ENCODE measurements at places on chromosomes 13 and 19.

- DNase-seq: no peak
These were observed 1108.8 kb upstream of the PCDH20 start for GRCh38 chr13:62524498-62524897.

DNA sequence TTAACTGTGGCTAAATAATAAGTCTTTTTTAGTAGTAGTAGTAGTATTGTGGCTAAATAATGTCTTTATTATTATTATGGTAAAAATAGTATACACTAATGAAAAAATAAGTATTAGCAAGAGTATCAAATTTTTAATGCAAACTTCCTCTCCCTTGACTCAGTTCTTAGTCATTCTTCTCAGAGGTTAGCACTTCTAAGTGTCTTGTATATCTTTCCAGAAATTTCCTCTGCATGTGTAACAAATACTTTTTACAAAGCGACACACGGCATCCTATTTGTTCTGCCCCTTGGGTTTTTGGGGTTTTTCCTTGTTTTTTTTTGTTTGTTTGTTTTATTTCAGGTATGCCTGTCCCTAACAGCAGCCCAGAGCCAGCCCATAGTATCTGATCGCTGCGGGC, 20.9 kb downstream of the SIN3B start:
- DNase-seq: no peak

GRCh38 chr19:907183-907853, 5.7 kb downstream of the R3HDM4 start:
- no peak for DNase-seq

DNA sequence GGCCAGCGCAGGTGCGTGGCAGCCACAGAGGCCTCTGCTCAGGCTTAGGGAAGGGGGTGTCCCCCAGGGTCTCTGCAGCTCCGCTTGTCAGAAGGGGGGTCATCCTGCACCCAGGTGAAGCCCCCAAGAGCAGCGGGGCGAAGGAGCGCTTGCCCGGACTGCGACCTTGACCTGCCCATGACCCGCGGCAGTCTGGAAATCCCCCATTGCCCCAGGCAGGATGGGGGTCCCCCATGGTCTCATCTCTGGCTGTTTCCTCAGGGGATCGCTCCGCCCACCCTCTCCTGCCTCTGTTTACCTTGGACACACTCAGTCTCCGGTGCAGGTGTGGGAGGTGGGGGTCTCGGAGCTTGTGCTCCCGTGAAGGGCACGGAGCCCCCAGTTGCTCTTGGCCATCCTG, 82.7 kb downstream of the KDM4B start:
- no peak for DNase-seq

GRCh38 chr13:40385858-40386180, 280.6 kb downstream of the FOXO1 start:
- no peak for DNase-seq

GRCh38 chr13:90510319-90510718, 837.2 kb upstream of the MIR17HG start:
- DNase-seq: no peak

GRCh38 chr19:43651758-43652545, 12.3 kb upstream of the CADM4 start:
- no peak for DNase-seq

GRCh38 chr13:61387694-61388093, 28.0 kb downstream of the PCDH20 start:
- no peak for DNase-seq

DNA sequence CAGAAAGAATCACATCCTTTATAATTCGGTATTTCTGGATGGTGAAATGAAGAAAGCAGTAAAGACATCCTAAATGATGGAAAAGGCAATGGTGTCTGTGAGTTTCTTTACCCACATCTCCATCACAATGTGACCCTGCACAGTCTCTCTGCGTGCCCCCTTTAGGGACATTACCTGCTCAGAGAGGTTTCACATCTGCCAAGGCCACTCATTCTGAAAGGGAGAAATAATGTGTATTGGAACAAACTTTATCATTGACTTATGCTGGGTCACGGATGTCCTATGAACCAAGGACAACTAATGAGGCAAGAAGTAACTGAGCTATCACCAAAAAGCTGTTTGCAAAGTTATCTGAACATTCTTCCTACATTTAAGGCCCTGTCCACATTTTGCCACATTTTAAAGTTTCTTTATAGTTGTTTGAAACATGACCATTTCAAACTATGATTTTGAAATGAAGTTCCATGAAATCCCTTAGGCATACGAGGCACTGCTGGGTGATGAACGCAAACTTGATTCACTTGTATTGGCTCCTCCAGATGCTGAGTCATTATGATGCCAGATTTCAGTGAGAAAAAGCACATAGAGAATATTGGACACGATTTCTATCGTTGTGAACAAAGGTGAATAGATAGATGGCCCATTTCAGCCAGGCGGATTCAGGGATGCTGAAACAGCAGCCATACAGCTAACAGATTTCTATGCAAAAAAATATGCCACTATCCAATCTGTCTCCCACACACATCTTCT, 63.5 kb upstream of the HMGB1 start:
- no peak for DNase-seq

DNA sequence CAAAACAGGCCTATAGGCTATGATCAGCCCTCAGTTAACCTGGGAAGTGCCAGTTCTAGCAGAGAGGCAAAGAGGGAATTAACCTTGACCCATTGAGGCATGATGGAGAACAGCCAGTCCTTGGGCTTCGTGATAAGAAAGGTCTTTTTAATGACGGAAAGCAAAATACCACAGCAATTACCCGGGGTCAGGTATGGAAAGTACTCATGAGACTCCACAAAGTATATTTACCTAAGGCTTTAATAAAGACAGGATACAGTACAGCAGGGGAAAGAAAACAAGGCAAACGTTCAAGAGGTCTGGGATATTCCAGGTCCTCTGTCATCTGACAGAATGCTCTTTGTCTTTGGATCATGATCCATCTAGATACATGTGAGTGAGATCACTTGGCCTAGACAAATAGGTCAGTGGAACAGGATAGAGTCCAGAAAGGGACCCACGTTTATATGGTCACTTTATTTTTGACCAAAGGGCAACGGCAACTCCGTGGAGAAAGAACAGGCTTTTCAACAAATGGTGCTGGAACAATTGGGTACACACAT, 52.2 kb downstream of the WDFY2 start:
- DNase-seq: no peak

GRCh38 chr13:40016953-40017660, 361.6 kb downstream of the COG6 start:
- no peak for DNase-seq

DNA sequence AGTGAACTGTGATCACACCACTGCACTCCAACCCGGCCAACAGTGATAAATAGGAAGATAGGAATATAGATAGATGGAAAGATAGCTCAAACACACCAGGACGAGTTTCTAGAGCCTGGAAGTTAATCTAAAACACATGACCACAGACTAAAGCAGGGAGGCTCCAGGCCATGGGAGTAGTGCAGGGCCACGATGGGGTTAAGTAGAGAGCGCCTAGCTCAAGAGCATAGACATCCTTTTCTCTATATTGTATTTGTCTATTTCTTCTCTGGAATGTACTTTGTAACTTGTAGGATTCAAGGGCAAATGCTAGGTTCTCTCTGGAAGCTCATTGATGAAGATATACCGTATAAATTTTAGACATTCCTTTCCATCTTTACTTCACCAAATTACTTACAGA, 69.6 kb downstream of the ZAR1L start:
- DNase-seq: no peak

- DNase-seq: no peak
These were observed 40.6 kb downstream of the SUGP2 start for GRCh38 chr19:18992696-18993095.

DNA sequence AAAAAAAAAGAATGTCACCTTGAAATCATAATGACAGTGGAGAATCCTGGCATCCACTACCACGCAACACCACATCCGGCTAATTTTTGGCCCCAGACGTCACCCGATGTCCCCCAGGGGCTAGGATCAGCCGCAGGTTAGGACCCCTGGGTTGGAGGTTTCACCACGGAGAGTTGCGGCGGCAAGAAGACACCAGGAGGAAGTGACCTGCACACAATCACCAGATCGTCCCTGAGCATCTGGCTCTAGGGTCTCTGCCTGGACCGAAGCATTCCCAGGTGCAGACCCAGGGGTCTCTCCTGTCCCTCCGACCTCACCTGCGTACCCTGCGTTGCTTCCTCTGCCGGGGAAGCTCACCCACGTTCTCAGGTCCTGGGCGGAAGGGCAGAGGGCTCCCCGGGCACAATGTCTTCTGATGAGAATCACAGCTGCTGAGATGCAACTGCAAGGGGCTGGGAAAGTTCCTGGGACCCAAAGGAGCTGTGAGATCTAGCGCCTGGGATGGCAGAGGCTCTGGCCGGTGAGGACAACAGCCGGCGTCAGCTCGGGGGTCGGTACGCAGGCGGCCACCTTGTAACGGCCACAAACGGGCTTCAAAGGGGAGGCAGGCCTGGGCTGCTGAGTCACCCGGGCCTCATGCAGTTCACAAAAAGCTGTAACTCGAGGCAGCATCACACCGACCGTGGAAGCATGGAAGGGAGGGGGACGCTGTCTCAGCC, 111.2 kb downstream of the GADD45B start:
- DNase-seq: no peak

GRCh38 chr19:4042731-4043082, 24.0 kb downstream of the ZBTB7A start:
- no peak for DNase-seq

DNA sequence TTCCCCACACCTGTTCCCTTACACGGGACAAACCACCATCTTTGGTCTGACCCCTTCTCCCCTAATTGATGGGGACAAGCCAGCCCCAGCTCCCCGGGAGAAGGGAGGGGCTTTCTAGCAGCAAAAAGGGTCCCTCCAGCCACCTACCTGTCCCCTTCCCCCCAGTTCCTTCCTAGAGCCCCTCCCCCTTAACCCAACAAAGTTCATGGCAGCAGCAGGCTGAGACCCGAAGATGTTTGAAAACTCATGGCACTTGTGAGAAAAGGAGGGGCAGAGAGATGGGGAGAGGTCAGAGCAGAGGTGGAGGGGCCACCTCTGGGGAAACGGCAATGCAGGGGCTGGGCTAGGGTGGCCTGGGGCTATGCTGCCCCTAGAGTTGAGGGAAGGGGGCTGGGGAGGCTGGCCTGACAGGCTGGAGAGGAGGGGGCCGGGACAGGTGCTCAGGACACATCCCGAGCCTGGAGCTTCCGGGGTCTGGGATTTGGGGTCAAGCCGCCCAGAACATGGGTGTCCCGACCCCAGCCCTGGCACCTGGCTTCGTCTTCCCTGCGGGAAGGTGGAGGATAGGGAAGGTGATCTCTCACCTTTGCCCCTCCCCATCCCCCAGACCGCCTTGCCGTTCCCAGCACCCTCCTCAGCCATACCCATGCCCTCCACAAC, 12.5 kb upstream of the ASF1B start:
- DNase-seq: no peak

DNA sequence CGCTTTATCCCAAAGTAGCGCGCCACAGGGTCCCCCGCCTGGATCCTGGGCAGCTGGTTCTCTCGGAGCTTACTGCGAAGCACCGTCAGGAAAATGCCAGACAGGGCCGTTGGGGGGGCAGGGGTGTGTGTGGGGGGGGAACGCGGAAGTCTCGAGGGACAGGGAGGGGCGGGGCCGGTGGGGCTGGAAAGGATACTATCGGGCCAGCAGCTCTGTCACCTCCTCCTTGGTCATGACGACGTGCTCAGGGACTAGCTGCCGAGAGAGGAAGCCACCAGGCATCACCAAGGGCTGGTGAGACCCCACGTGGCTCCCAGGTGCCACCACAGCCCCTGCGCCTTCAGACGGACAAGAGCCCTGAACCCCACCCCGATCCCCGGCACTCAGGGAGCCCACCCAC, 5.3 kb downstream of the POLR2E start:
- no peak for DNase-seq

DNA sequence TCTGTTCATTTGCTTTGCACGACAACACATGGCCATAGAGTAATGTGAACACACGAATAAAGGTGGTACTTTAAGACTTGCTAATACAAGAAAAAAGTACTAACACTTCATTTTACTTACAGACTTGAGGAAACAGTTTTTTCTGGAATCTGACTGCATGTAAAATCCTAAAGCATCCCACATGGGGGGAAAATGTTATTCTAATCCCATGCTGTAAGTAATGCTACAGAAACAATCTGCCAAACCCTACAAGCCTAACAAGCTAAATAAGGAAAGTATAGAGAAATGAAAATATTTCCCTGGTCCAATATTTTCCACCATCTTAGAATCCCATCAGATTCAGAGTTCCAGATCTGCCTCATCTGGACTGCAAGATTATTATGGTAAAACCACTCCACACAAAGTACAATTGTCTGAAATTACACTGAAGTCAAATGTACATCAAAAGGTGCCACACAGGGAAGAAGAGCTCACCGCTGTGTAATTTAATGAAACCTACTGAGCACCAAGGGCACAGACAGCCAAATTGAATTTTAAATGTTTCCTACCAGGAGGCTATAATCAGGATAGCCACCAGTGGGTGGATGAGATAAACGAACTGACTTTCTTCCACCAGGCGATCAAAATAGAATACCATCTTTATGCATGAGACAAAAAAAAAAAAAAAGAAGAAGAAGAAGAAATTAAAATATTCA, 22.0 kb downstream of the LHFPL6 start:
- DNase-seq: no peak

Data from neuronal stem cell (in vitro differentiated cells).